ENCODE measurements at places on chromosomes 2 and 18. TPM values are rescaled to one million over a fixed set of nuclear protein-coding genes. Genes with fewer than 3 reads are reported as not detected.

GRCh38 chr18:25614168-25614567 is 262.2 kb upstream of the ZNF521 start:
- DNase-seq: no peak

GRCh38 chr18:22822024-22822423 is 111.1 kb upstream of the RBBP8 start:
- peak; percentile 71 for DNase-seq

DNA sequence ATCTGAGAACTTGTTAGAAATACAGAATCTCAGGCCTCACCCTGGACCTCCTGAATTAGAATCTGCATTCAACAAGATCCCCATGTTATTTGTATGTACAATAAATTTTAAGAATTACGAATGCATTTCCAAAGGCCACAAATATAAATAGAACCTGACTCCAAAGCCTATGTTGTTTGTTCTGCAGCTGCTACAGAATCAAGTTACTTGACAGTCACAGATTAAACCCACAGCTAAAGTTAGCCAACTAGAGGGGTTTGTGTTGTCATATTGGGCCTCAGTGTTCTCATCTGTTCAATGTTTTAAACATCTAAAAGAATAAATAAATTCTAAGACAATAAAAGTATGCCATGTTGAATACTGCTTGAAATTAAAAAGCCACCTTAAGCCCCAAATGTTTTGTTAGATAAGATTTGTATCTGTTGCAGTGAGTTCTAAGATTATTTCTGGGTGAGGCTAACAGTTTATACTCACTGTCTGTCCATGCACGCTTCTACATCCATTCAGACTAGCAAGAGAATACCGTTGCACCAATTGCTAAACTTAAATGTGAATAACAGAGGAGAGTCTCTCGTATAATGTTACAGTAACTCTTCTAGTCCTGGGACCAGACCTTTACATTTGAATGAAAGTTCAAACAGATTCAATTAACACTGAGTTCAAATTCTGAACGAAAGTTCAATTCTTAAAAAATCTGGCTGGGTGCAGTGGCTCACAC is 200.4 kb downstream of the MEMO1 start:
- DNase-seq: no peak

- DNase-seq: no peak
These were observed 158.0 kb downstream of the ALK start for GRCh38 chr2:29763371-29763770.

GRCh38 chr18:79552696-79553095 is 126.9 kb upstream of the CTDP1 start:
- DNase-seq: peak; percentile 37

- DNase-seq: no peak
These were observed 303.3 kb downstream of the NCKAP5 start for GRCh38 chr2:133264989-133265401.

DNA sequence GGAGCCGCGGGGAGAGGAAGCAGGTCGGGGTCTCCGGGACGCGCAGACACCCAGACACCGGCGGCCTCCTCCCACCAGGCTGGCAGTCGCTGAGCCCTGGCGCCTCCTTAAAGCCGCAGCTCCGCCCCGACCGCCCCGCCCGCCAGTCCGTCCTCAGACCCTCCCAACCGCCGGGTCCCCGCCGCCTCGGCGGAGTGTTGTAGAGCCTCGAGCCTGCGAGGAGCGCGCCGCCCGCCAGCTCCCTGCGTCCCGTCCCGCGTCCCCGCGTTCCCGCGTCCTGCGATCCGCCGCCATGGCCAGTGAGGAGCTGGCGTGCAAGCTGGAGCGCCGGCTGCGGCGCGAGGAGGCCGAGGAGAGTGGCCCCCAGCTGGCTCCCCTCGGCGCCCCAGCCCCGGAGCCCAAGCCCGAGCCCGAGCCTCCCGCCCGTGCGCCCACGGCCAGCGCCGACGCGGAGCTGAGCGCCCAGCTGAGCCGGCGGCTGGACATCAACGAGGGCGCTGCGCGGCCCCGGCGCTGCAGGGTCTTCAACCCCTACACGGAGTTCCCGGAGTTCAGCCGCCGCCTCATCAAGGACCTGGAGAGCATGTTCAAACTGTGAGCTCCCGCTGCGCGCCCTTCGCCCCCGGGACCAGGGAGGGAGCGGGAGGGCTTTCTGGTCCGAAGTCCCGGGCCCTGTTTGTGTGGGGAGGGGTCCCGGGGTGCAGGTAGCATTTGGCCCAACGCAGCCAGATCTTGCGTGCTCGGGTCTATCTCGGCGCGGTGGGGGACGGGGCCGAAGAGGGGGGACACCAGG is at the start of gene EFHD1:
Gene EFHD1, plus strand, starts transcription at position 192 of the 793 bp plus-strand sequence. Its CDS starts 101 bp downstream, at position 293.
- peak; percentile 78 for DNase-seq

- no peak for DNase-seq
These were observed 337.9 kb upstream of the ACVR2A start for GRCh38 chr2:147506889-147507288.

- peak; percentile 65 for DNase-seq
These were observed 5.2 kb upstream of the PPP4R1 start for GRCh38 chr18:9619545-9619944.

- no peak for DNase-seq
These were observed 721.9 kb upstream of the ACVR2A start for GRCh38 chr2:147122944-147123343.

The IHH gene
- total RNA-seq: not detected

The LINC00305 gene
- total RNA-seq: not detected

The CKAP2L gene
- total RNA-seq: 25.5 TPM

The PARD3B gene
- total RNA-seq: 1.3 TPM

The GNAL gene
- 0.97 TPM for total RNA-seq

All from Daoy (cell line).